GM04503 (cell line): ENCODE measurements at places on chromosomes 2 and 18.

GRCh38 chr2:47069628-47070154 is 85.4 kb downstream of the STPG4 start:
- peak; percentile 87 for DNase-seq

DNA sequence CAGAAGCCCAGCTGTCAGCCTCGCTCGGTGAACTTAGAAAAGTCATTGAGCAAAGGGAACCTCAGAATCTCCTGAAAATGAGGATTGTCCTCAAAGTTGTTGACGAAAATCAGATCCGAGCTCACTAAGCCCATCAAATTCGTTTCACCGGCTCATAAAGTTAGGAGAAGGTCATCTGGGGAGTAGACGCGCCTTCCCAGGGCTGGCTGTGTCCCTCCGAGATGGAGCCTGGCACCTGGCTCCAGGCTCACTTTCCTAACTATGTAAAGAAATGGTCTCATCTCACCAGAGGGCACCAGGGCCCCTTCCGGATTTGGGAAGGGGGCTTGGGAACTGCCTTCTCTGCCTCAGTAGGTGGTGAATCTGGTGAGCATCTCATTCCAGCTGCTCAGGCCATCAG is 145.5 kb downstream of the PXDN start:
- DNase-seq: no peak

DNA sequence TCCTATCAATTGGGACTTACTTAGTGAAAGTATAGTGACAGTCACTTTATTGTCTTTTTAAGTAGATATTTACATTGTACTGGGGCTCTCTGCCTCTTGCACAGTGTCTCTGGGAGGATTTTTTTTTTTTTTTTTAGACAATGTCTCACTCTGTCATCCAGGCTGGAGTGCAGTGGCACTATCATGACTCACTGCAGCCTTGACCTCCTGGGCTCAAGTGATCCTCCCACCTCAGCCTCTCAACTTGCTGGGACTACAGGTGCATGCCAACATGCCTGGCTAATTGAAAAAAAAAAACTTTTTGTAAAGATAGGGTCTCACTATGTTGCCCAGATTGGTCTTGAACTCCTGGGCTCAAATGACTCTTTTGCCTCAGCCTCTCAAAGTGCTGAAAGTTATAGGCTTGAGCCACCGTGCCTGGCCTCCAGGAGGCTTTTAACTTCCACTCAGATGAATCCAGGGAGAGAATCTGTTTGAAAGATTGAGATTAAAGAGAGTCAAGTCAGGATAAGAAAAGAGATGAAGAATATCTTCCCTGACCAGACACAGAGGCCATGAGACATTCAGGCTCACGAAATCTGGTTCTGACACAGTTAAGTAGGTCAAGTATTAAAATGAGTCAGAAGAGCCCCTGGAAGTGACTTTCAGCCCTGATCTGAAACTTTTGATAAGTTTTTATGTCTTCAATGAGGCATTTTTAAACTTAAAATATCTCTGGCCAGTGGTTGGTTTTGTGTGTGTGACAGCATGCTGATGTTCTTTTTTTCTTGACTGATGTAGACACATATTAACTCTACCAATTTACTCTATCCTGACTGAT is 18.3 kb downstream of the ARHGEF33 start:
- DNase-seq: no peak

DNA sequence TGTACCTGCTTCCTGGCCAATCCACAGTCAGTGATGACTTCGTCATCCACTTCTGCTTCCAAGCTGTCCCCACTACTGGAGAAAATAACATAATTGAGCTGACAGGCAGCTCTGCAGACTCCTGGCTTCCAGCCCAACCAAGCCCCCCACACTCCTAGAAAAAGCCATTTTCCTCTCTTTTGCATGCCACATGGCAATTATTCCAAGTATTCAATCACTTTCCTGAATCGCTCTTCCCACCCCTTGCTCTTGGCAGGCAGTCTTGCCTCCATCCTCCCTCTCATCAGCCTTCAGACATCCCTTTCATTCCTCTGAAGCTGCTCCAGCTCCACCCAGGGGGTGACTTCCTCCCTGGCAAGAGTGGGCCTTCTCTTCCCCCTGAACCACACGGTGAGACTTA is 14.3 kb upstream of the ST8SIA5 start:
- no peak for DNase-seq

GRCh38 chr18:26536664-26537063 is 11.7 kb downstream of the KCTD1 start:
- DNase-seq: no peak

DNA sequence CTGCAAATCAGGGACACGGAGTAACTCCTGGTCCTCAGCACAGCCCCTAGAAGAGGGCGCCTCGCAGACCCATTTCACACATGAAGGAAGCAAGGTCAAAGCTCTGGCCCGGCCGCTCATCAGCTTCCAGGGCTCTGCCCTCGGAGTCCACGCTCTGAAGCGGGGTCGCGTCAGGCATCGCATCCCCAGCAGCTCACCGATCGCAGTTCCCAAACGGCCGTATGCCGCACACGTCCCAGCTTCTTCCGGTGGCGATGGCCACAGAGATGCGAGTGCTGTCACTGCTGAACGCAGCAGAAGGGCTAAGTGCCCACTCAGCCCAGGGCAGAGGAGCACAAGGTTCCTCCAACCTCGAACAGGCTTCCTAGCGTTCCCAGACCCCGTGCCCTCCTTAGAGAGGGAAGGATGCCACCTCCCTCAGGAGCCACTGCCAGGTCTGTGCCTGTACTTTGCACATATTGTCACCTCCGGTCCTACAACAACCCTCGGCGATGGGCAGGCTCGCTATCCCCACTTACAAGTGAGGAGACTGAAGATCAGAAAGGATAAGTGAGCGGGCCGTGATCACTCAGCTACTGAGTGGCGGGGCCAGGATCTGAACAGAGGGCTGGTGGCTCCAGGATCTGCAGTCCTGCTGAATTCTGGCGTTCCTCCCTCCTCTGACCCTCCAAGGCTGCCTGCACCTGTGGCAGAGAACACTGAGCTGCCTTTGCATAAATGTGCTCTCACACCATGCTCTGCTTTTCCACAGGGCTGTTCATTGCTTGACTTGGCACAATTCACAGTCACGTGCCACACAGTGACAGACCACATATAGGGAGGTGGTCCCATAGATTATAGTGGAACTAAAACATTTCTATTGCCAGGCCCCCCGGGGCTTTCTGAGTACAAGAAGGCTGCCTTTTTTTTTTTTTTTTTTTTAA is 71.4 kb downstream of the COPS8 start:
- DNase-seq: no peak

GRCh38 chr2:57760381-57760801 is 286.2 kb upstream of the VRK2 start:
- no peak for DNase-seq

- no peak for DNase-seq
Observed at GRCh38 chr2:82027921-82028615, 1723.5 kb upstream of the LRRTM1 start.
